ENCODE measurements at places on chromosomes 1 and 21. TPM values are rescaled to one million over a fixed set of nuclear protein-coding genes. Genes with fewer than 3 reads are reported as not detected.

XCL2 gene
- 41.2 TPM for total RNA-seq

KMO gene
- not detected for total RNA-seq

CNR2 gene
- 3.7 TPM for total RNA-seq

DNTTIP2 gene
- total RNA-seq: 67.6 TPM

WNT4 gene
- not detected for total RNA-seq

CFAP57 gene
- not detected for total RNA-seq

ITPKB gene
- 47.0 TPM for total RNA-seq

CLCA1 gene
- not detected for total RNA-seq

PLEKHN1 gene
- 1.7 TPM for total RNA-seq

TRAF3IP3 gene
- 322 TPM for total RNA-seq

OR10Z1 gene
- not detected for total RNA-seq

DNA sequence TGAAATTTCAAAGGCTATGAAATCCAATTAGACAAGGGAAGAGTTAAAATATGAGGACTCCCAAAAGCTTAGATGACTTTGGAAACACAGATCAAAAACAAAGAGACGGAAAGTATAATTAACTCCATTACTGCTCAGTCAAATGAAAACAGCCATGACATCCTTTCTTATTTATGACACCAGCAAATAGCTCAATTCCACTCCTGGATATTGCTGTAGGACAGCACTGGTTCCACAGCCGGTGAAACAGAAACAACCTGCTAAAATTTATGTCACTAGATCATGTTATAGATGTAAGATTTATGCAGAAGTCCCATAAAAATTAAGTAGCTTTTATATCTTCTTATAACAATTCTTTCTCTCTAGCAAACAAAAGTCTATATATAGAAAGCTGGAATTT is 65.6 kb upstream of the RRP15 start:
- H3K4me1 ChIP-seq: no peaks in the 10 kb centered on the region
- H3K4me3 ChIP-seq: no peak overlapping the region
- no peak overlapping the region for H3K27ac ChIP-seq
- no peak for DNase-seq
- H3K27me3 ChIP-seq: no peaks in the 10 kb centered on the region

- no peak overlapping the region for H3K27ac ChIP-seq
- no peaks in the 10 kb centered on the region for H3K36me3 ChIP-seq
- peaks cover 7% of the 10 kb centered on the region for H3K27me3 ChIP-seq
- DNase-seq: no peak
- no peak overlapping the region for H3K4me3 ChIP-seq
Measured at GRCh38 chr1:38183096-38183495, 136.5 kb upstream of the POU3F1 start.

DNA sequence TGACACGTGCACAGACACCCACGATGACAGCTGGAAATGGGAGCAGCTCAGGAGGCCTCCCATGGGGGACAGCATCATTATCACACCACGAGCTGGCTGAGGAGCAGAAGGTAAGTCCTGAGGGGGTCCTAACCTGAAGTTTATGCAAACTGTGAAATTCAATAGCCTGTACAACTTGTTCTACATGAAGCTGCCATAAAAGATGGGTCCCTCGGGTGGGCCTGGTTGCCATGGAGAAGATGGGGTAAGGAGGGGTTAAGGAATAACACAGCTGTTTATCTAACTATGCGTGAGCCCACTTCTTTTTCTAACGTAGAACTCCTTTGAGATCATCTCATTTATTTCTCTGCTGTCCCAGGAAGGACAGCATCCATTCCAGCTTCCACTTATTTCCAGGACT is 163.4 kb upstream of the CD34 start:
- no peak for DNase-seq
- no peaks in the 10 kb centered on the region for H3K36me3 ChIP-seq
- peaks cover 2% of the 10 kb centered on the region for H3K27me3 ChIP-seq

- H3K36me3 ChIP-seq: peaks cover 51% of the 10 kb centered on the region
- no peaks in the 10 kb centered on the region for H3K27me3 ChIP-seq
- peaks cover 93% of the 10 kb centered on the region for H3K4me1 ChIP-seq
- peak; percentile 82 for DNase-seq
- H3K27ac ChIP-seq: peak overlapping the region; percentile 89
- H3K4me3 ChIP-seq: peak overlapping the region; percentile 37
Measured at GRCh38 chr1:12438349-12438924, 179.6 kb downstream of the DHRS3 start.

DNA sequence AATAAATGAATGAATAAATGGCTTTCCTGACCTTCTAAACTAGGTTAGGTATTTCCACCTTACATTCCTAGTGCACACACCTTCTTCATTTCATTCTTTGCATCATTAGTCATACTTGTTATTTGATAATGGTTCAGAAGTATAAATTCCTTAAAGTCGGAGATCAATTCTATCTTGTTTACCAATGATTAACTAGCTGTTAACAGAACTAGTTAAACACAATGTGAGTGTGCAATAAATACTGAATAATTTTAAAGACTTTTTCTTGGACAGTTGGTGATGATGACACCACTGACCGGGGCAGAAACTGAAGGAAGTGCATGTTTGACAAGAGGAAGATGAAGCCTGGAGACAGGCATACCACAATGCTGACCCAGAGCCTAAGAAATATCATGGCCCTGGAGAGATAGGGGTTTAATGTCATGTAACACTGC is 207.1 kb upstream of the DEPDC1 start:
- DNase-seq: no peak
- H3K4me1 ChIP-seq: no peaks in the 10 kb centered on the region
- H3K27ac ChIP-seq: no peak overlapping the region
- H3K36me3 ChIP-seq: no peaks in the 10 kb centered on the region
- no peaks in the 10 kb centered on the region for H3K27me3 ChIP-seq
- no peak overlapping the region for H3K4me3 ChIP-seq

DNA sequence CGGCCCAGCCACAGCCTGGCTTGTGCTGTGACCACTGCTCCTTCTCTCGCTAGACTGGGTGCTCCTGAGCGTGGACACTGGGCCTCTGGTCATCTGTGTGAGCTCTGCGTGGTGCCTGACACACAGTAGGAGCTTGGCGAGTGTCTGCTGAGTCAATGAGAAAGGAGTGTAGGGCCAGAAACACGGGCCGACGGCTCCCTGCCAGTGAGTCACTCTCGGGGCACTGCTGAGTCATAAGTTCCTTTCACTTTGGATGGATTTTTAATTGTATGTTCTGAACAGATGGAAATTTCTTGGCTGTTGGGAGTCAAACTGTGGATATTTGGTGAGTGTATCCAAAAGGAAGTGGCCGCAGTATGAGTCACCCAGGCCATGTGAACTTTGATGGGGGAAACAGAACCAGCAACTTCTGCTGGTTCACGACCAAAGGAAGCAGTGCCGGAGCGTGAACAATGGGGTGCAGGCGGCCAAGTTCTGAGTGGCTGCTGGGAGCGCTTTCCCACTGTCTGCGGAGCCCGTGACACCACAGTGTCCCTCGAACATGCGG is 41.0 kb upstream of the COL18A1 start:
- peaks cover 6% of the 10 kb centered on the region for H3K4me1 ChIP-seq
- peak; percentile 46 for DNase-seq
- no peak overlapping the region for H3K4me3 ChIP-seq
- H3K27ac ChIP-seq: no peak overlapping the region

- no peaks in the 10 kb centered on the region for H3K4me1 ChIP-seq
- H3K36me3 ChIP-seq: no peaks in the 10 kb centered on the region
- DNase-seq: no peak
Measured at GRCh38 chr1:195141294-195141693, 1466.9 kb downstream of the KCNT2 start.

DNA sequence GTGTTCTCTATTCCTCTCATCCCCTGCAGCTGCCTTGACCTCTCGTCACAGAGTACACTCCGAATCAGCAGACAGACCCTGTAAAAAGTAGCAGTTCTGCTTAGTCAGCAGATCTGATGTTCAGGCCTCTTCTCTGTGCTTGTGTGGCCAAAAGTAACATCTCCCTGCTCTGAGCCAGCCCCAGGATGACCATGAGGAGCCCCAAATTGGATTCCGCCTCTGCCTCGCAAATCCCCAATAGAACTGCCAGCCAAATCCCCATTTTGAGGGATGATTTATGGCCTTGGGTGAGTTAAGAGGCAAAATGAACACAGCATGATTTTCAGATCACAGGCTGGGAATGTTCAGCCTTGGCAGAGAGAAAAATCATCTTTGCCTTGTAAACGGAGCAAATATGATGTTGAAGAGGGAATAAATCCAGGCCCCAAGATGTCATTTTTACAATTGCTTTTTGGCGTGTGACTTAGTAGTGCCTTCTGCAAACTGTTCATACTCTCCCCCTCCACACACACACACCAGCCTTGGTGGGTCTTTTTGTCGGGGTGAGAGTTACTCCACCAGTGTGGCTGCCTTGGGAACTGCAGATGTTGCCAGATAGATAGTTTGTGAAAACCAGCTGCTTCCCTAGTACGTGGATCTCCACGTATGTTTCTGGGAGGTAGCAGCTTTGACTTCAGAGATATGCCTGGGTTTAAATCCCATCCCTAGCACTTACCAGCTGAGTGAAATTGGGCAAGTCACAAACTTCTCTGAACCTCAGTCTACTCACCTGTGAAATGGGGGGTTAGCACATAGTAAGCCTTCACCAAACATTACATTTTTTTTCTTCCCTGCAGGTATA is 77.8 kb downstream of the MAN1C1 start:
- H3K27ac ChIP-seq: no peak overlapping the region
- H3K36me3 ChIP-seq: peaks cover 5% of the 10 kb centered on the region
- no peak for DNase-seq
- peaks cover 3% of the 10 kb centered on the region for H3K27me3 ChIP-seq
- peaks cover 40% of the 10 kb centered on the region for H3K4me1 ChIP-seq

DNA sequence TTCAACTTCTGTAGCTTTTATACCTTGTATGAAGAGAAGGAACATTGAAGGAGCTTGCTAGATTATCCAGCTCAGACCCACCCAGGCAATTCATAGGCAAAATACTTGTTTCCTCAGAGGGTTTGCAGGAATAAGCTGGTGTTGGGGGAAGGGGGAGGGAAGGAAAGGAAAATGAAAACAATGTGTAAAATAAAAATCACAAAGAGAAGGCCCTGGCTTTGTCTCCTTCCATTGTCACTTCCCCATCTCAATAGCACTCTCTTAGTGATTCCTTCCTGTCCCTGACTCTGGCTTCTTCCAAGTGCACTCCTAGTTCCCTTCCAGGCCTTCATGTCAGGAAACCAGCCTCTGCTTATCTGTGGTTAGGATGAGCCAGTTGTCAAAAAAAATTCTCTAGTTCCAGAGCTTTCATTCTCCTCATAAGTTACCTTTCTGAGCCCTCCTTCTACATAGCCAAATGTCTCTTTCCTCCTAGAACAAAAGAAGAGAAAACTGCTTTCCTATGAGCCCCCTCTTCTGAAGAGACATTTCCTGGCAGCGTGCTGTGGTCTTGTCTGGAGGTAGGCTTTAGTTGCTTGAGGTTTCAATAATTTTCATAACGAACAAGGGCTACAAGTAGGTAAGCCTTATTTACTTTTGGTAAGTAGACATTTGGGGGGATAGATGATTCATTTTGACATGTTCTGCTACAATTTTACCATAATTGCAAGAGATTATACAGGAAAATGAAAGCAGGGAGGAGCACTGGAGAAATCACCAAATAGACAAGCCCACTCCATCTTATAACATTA is 45.7 kb downstream of the FASLG start:
- no peak overlapping the region for H3K27ac ChIP-seq
- H3K27me3 ChIP-seq: peaks cover 2% of the 10 kb centered on the region
- H3K4me3 ChIP-seq: peak overlapping the region; percentile 54
- DNase-seq: peak; percentile 35
- H3K36me3 ChIP-seq: peaks cover 4% of the 10 kb centered on the region

GRCh38 chr21:36165356-36165755 is 8.7 kb downstream of the DOP1B start:
- H3K27me3 ChIP-seq: no peaks in the 10 kb centered on the region
- no peak for DNase-seq
- H3K27ac ChIP-seq: no peak overlapping the region
- peaks cover 43% of the 10 kb centered on the region for H3K36me3 ChIP-seq

DNA sequence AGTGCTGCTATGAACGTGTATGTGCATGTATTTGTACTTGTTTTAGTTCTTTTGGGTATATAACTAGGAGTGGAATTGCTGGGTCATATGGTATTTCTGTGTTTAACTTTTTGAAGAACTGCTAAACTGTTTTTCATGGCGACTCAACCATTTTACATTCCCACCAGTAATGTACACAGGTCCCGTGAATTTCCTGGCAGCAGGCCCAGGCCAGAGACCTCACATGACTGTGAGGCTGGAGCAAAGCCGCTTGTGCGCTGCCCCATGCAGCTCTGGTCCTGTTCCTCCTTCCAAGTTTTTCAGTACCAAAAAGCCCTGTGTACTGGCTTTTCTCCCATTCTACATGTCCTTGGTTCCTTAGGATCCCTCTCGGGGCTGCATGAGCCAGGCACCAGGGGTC is 29.6 kb downstream of the ACOT11 start:
- no peak for DNase-seq
- H3K36me3 ChIP-seq: no peaks in the 10 kb centered on the region
- H3K27me3 ChIP-seq: no peaks in the 10 kb centered on the region
- no peak overlapping the region for H3K4me3 ChIP-seq
- H3K27ac ChIP-seq: no peak overlapping the region

GRCh38 chr1:6401673-6402072 is 8.1 kb upstream of the ACOT7 start:
- no peak overlapping the region for H3K4me3 ChIP-seq
- peaks cover 5% of the 10 kb centered on the region for H3K27me3 ChIP-seq
- DNase-seq: no peak
- no peaks in the 10 kb centered on the region for H3K36me3 ChIP-seq
- no peak overlapping the region for H3K27ac ChIP-seq

GRCh38 chr1:17184161-17184665 is 20.7 kb upstream of the PADI1 start:
- no peak overlapping the region for H3K27ac ChIP-seq
- H3K4me3 ChIP-seq: no peak overlapping the region
- H3K27me3 ChIP-seq: peaks cover 16% of the 10 kb centered on the region
- no peak for DNase-seq
- peaks cover under 1% of the 10 kb centered on the region for H3K36me3 ChIP-seq

DNA sequence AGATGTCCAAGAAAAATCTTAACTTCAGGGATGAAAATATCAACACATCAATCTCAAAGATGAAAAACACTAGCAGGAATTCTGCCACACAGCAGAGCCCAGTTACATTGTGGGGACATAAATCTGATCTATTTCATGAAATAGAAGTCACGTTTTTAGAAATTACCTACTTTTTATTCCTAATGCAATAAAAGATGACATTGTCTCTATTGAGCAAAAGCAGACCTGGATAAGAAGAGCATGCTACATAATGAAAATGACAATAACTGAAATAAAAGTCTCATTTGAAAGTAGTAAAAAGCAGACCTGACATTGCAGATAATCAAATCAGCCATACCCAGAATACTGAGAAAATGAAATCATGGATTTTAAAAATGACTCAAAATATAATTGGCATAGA is 156.8 kb downstream of the NTNG1 start:
- H3K4me3 ChIP-seq: no peak overlapping the region
- no peaks in the 10 kb centered on the region for H3K36me3 ChIP-seq
- H3K27me3 ChIP-seq: peaks cover 2% of the 10 kb centered on the region
- DNase-seq: no peak
